Fibroblast of villous mesenchyme (primary cell): ENCODE measurements at places on chromosomes 2 and 18. TPM values are rescaled to one million over a fixed set of nuclear protein-coding genes. Genes with fewer than 3 reads are reported as not detected.

Gene MDH1B
- 0.64 and 1.3 TPM in 2 replicates for total RNA-seq

Gene MAB21L4
- not detected in 2 replicates for total RNA-seq

Gene PLA2R1
- total RNA-seq, result 8.4 and 13.0 TPM in 2 replicates

DNA sequence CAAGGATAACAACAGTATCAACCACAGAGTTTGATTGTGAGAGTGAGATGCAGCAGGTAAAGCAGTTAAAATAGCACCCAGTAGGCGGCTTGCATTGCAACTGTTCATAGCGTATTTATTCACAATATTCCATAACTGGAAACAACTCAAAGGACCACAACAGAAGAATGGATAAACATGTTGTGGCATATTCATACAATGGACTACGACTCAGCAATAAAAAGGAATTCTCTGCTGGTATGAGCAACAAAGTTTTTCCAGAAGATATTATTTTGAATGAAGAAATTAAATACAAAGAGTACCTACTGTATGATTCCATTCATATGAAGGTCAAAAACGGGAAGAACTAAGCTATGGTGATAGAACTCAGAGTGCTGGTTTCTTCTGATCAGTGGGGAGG, 25.2 kb downstream of the GPATCH11 start:
- DNase-seq, result no peak

DNA sequence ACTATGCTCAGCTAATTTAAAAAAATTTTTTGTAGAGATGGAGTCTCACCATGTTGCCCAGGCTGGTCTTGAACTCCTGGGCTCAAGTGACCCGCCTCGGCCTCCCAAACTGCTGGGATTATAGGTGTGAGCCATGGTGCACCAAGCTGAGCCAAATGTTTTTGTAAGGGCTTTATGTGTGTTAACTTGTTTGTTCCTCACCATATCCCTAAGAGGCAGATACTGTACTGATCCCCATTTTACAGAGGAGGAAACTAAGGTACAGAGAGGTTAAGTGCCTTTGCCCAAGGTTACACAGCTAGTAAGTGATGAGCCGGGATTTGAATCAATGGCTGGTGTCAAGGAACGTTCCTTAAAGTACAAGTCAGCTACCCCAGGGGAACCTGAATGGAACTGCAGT, 85.3 kb upstream of the KLF7 start:
- DNase-seq, result no peak

DNA sequence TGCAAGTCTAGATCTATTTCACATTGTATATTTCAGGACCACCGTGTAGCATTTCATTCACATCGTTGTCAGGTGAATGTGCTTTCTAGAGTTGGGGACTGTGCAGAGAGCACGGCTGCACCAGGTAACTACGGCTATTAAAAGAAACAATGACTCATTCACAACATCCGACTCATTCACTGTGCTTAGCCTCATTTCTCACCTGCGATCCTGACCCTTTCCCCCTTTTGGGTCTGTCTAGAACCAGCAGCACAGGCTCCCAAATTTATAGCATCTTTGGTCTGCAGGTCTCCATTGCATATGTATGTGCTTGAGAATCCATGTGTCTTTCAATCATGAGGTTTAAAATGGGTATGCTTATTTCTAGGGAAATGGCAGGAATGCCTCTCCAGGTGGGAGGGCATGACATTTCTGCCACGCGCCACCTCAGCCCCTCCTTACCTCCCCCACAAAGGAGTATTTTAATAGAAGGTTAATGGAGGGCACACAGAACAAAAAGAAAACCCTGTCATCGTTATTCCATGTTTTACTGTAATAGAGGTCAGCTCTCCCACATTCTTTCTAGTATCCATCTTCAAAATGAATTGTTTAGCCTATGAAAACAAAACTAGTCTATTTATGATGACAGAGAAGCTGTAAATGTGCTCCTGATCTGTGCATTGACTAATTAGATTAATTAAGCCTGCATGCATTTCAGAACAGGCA, 246.7 kb upstream of the EPHA4 start:
- no peak for DNase-seq
